ENCODE measurements at places on chromosomes 6 and 20. TPM values are rescaled to one million over a fixed set of nuclear protein-coding genes. Genes with fewer than 3 reads are reported as not detected.

The GRM4 gene
- total RNA-seq, result 28.3 TPM

The MOG gene
- total RNA-seq, result 0.18 TPM

The BPIFB4 gene
- not detected for total RNA-seq

The FOXA2 gene
- total RNA-seq, result not detected

The DEFB114 gene
- total RNA-seq, result not detected

The ROMO1 gene
- total RNA-seq, result 49.3 TPM

The OGFRL1 gene
- total RNA-seq, result 37.6 TPM

The LHFPL5 gene
- 1.00 TPM for total RNA-seq

The TMEM217 gene
- total RNA-seq, result 1.00 TPM

The TUBB1 gene
- 1.2 TPM for total RNA-seq

The MDFI gene
- total RNA-seq, result 51.2 TPM

The TAGAP gene
- 2.4 TPM for total RNA-seq
